ENCODE measurements at places on chromosomes 4 and X.

GRCh38 chr4:142850478-142850877 lies 4.4 kb upstream of the INPP4B start:
- DNase-seq: no peak

DNA sequence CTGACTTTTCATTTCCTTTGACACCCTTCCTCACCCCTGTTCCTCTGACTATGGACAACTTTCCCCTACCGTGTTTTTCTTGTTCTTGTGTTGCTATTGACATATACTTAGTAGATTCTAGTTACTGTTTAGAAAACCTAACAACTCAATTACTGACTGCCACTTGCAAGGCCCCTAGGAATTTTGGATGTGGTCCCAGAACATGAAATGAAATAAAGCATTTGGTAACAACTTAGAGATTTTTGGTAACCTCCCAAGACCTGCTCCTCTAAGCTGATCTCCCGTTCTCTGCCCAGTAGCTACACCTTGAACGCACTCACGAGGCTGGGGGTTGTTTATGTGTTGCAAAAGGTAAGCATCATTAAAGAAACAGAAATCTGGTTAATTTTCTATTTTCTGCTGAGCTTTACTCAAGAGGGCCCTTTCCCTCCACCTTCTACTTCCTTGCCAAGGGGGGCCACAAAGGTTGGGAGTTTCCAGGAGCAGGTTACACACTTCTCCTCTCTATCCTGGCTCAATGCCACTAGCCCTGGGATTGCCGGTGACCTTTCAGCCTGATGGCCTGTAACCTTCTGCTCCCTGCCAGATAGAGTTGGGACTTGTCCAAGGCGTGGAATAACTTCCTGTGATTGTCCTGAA lies 20.5 kb downstream of the GAB3 start:
- no peak for DNase-seq

- no peak for DNase-seq
These were observed 1740.8 kb downstream of the PCDH7 start for GRCh38 chr4:32460972-32461371.

DNA sequence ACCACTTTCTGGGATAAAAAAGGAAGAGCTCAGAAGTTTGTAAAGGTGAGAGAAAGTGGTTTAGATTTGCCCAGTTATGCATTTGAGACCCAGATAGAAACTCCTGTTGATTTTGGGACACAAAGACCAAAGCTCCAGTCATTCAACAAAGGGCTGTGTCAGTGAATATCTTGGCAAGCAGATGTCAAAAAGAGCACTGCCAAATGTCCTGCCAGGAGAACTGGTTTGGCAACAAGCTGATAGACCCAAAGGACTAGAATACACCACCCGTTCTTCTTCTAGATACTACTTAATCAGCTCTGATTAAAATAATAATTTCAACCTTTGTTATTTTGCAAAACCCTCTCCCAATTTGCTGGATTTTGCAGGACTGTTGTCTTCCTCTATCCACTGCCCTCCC lies 121.4 kb downstream of the NHS start:
- no peak for DNase-seq

DNA sequence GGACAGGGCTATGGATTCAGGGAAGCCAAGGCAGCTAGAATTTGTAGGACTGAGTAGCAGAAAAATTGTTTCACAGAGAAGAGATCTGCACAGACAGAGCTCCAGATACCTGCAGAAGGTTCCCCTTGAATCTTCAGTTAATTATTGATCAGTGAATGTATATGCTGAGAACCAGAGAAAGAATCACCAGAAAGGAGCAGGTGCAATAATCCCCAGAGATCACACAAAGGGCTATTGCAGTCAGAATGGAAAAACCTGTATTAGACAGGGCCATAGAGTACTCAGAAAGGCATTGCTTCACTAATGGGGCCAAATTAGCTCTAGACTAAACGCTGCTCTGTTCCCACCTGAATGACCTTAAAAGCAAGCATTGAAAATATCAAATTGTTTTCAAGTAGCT lies 35.5 kb upstream of the SMAD1 start:
- DNase-seq: no peak

GRCh38 chr4:7498446-7499200 lies 63.9 kb upstream of the PSAPL1 start:
- DNase-seq: no peak

DNA sequence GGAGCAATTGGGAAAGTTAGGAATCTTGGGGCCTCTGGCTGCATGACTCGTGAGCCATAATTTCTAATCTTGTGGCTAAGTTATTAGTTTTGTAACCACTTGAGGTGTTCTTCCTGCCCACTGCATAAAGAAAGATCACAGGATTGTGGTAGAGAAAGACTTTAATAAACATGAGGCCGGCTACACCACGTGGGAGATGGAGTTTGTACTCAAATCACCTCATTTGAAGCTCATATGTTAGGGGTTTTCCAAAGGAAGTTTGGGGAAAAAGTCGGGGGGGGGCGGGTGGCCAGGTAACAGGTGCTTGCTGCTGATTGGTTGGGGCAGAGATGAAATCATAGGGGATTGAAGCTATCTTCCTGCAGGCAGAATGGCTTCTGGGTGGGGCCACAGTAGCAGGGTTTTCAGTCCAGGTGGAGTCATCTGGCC lies 287.8 kb downstream of the ZNF674 start:
- no peak for DNase-seq

All from activated T-cell treated with anti-CD3 and anti-CD28 coated beads for 48 hours (primary cell).